ENCODE measurements at places on chromosomes 1 and 21.
A peak's percentile ranks its signal among the peaks of the same experiment; 100 is the strongest.

DNA sequence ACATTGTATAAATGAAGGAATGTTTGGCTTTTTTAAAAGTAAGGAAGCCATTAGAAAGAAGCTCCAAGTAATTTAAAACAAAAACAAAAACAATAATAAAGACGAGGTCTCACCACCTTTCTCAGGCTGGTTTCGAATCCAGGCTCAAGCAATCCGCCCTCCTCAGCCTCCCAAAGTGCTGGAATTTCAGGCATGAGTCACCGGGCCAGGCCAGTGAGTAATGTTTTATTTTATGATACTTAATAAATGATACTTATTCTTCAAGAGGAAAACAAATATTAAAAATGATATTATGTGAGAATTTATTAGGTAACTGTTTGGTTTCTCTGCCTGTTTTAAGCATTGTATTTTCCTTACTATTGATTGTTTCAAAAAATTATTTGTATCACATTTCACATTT lies 201.4 kb upstream of the BRINP3 start:
- DNase-seq, result no peak

DNA sequence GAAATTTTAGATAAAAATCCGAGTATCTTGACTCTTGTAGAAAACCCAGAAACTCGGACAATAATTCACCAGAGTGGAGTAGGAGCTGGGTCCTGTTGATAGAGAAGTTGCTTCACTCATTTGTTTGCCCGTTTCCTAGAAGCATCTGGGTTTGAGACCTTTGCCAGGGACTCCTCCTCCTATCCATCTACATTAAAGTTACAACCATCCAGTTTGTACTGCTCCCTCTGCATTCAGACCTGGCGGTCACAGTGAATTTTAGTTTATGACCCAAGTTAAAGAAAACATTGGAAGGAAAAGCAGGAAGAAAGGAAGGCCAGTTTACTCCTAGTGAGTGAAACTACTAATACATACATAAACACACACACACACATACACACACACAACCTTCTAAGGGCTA lies 64.6 kb downstream of the CLDN17 start:
- no peak for DNase-seq

GRCh38 chr1:22524481-22524880 lies 38.8 kb upstream of the EPHA8 start:
- no peak for DNase-seq

- DNase-seq, result no peak
These were observed 23.5 kb upstream of the SYDE2 start for GRCh38 chr1:85224295-85224694.

DNA sequence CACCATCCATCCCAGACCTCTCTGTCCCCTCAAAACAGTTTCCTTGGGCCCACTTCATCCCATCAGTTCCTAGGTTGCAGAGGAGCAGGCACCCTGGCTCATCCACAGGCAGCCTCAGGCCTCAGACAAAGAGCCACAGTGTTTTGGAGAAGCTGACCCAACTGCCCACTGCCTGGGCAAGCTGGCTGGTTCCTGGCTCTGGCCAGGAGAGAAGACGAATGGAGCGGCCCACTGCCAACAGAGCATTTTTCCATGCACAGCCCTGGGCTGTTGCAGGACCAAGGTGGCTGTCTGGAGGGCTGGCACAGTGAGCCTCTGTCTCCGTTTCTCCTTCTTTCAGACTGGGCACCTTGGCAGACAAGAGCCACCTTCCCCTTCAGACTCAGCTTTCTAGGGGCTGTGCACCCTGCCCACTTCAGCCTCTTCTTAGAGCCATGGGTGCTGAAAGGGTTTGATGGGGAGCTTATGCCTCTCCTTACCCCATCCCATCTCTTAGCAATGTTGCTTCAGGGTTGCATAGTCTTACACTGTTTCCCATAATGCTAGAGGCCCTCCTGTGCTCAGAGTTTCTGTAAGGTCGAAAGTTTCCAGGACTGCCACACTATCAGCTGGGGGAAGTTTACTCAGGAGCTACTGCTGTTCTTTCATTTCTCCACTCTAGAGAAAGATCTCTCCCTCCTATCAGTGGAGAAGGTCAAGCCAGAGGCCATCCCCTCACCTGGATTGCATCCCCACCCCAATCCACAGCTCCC lies 973 bp downstream of the FMOD start:
- DNase-seq, result no peak

- DNase-seq, result no peak
These were observed 136.5 kb downstream of the RERE start for GRCh38 chr1:8680664-8681650.

- DNase-seq, result no peak
These were observed 24.6 kb downstream of the TEX35 start for GRCh38 chr1:178537382-178538090.

GRCh38 chr1:152185544-152186391 lies 26.7 kb upstream of the RPTN start:
- DNase-seq, result peak; percentile 83

- no peak for DNase-seq
These were observed 223.3 kb downstream of the FGGY start for GRCh38 chr1:59520194-59520593.

Data from DMS 273 treated with DMSO at 0.1 percent for 48 hours (cell line).